GM23248 (cell line): ENCODE measurements at places on chromosomes 4 and X. TPM values are rescaled to one million over a fixed set of nuclear protein-coding genes. Genes with fewer than 3 reads are reported as not detected.

Gene IL2
- total RNA-seq: not detected in 2 replicates

- DNase-seq: no peak
These were observed 121.3 kb downstream of the GPR143 start for GRCh38 chrX:9644335-9644734.

Gene CDKL5
- 2.0 and 3.0 TPM in 2 replicates for total RNA-seq

DNA sequence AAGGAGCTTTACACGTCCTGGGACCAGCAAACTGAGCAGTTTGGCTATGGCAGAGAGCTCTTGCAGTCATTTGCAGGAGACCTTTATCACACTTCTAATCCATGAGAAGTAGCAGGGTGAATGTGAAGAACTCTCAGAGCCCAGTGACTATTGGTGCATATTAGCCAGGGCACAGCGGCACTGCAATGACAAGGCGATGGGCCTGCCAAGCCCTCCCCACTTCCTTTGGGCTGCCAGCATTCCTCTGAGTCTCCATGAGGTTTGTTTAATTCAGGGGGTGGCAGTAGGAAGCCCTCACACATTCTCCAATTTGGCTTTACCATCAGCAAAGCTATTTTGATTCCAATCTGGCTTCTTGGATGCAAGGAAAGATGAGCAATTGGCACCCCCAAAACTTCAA, 79.2 kb upstream of the TSPAN7 start:
- no peak for DNase-seq

Gene GIMD1
- not detected in 2 replicates for total RNA-seq

- DNase-seq: peak; percentile 93
These were observed 13.8 kb upstream of the SMS start for GRCh38 chrX:21926527-21927278.

GRCh38 chrX:34849371-34849770, 93.2 kb upstream of the FAM47B start:
- peak; percentile 67 for DNase-seq

DNA sequence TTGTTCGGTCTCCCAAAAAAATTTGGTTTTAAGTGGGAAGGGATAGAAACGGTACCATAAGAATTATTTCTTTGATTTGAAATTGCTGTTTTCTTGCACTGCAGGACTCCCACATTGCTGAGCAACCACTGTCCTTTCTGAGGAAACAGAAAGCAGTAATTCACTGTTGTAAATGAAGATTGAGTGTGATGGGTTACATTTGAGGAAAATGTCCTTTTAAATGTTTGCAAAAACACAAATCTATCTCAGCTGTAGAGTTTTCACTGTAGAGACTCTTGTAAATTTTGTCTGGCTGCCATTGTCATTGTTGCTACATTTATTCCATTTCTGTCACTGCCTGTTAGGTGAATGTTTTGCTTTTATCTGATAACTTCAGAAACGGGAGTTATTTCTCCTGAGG, 105.2 kb downstream of the FRAS1 start:
- no peak for DNase-seq

Gene NUP62CL
- not detected in 2 replicates for total RNA-seq

Gene CHM
- 19.8 and 22.5 TPM in 2 replicates for total RNA-seq

GRCh38 chrX:9184211-9184610, 150.3 kb upstream of the FAM9B start:
- DNase-seq: no peak

- DNase-seq: no peak
These were observed 18.6 kb downstream of the FHDC1 start for GRCh38 chr4:152954741-152955140.

DNA sequence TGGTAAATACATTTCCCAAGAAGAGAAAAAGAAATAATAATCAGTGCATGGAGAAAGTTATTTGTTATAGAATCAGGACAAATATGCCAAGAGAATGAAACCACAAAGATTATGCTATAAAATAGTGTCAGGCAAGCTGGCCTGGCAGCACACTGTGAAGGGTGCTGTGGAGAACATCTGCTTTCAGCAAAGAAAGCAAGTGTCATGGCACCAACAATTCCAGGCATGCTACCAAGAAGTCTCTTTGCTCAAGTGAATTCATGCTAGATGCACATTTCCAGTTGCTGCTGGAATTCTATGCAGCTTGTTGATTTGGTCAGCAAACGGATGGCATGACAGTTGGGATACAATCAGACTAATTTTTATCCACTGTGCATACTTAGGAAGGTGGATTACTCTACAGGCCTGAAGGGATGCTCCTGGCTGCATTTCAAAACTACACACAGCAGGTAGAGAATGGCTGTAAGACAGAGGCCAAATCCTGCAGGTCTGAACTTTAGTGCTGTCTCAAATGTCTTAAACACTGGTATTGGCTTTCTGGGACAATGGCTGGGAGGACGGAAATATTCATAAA, 154.6 kb upstream of the FAT1 start:
- no peak for DNase-seq

Gene BTC
- not detected in 2 replicates for total RNA-seq

DNA sequence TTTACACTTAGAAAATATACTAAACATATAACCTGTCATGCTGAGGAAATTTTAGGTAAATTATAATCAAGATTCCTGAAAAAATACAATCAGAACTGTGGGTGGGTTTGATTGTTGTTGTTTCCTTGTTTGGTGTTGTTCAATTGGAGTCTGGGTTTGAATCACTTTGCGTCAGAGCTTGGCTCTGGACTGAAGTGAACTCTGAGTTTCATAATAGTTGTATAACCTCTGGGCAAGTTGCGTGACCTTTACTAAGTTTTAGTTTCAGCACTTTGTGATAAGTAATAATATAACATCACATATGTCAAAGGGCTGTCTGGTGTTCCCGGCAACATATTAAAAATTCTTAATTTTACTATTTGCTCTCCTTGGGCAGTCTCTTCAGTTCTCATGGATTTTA, 758.1 kb downstream of the RAPGEF2 start:
- no peak for DNase-seq

Gene NPNT
- total RNA-seq: not detected in 2 replicates

Gene NDP
- total RNA-seq: 0.13 and 0.22 TPM in 2 replicates

GRCh38 chr4:186109245-186109644, 4.7 kb downstream of the FAM149A start:
- DNase-seq: no peak

DNA sequence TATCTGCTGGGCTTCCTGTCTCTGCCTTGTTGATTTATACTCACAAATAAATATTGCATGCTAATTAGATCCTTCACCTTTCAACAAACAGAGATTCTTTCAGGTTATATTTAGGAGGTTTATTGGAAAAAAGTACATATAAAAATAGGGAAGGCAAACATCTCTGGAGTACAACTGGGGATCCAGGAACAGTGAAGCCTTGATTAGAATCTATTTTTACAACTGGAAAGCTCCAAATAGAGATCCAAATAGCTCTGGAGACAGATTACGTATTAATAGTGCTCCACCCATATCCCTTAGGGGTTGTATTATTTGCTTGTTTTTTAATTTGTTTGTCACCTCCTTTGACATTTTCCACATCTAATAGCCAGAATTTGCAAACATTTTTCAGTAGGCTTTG, 46.9 kb upstream of the MAP9 start:
- DNase-seq: no peak

DNA sequence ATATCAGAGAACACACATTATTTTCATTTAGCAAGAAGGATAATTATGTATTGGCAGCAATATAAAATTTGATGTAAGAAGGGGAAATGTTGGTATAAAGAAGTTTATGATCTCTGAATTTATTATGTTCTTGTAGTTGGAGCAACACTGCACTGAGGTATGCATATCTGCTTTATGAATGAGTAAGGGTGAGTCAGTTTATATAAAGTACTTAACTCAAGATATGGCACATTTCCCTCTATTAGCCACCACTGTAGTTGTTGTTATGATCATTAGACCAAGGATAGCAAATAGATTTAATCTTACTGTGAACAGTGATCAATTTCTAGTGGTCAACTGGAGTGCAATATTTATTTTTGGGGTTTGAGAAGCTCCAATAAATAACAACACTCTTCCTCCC, 66.6 kb downstream of the SNX25 start:
- DNase-seq: peak; percentile 75

Gene MAGEA11
- total RNA-seq: not detected in 2 replicates

DNA sequence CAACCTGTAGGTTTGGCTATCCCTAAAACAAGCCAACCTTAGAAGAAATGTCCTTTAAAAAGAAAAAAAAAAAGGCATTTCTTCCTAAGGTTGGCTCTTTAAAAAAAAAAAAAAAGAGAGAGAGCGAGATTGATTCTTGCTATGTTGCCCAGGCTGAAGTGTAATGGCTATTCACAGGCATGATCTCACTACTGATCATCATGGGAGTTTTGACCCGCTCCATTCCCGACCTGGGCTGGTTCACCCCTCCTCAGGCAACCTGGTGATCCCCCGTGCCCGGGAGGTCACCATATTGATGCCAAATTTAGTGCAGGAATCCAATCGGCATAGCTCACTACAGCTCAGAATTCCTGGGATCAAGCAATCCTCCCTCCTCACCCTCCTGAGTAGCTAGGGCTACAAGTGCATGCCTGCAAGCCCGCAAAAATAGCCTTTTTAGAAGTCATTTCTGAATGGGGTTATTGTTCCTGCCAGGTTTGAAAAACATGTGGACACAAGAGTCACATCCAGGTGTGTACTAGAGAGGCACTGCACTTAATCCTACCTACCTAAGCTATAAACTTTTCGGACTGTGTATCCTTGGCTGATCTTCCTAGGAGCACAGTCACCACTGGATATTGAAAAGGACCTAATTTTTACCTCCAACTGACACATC, 61.4 kb upstream of the ZCCHC13 start:
- DNase-seq: no peak

DNA sequence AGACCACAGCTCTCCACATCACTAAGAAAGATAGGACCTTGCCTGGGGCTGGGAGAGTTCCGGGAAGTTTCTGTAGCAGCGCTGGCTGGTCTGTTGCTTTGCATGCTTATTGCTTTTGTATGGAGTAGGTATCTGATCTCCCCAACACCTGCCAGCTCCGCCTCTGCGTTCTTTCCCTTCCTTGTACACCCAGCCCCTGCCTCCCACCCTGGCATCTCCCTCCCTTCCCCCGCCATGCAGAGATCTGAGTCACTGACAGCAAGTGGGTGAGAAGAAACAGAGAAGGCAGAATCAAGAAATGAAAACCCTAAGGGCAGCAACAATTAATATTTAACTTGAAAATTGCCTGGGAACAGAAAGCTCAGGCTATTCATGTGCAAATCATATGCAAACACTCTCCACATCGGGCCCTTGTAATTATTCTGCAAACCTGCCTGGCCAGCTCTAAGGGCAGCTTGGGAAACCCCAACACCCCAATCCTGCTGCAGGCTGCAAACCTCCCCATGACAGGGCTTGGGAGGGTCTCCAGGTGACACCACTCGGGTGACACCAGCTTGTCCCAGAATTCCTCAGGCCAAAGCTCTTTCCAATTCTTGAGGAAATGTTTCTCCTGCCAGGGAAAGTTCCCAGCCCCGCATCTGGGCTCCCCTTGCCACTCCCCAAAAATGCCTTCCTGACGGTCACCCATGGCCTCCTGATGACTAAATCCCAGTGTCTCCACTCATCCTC, 257.2 kb downstream of the FBXW7 start:
- no peak for DNase-seq

Gene ASB5
- total RNA-seq: 0.25 TPM in 1 of 2 replicates, not detected in the other

Gene FAM9C
- not detected in 2 replicates for total RNA-seq

- DNase-seq: peak; percentile 61
These were observed 2.8 kb downstream of the STAG2 start for GRCh38 chrX:123964156-123964834.

Gene ETDB
- total RNA-seq: not detected in 2 replicates

GRCh38 chrX:20988118-20988517, 386.1 kb upstream of the CNKSR2 start:
- peak; percentile 40 for DNase-seq

Gene SLC38A5
- 34.5 and 35.3 TPM in 2 replicates for total RNA-seq

DNA sequence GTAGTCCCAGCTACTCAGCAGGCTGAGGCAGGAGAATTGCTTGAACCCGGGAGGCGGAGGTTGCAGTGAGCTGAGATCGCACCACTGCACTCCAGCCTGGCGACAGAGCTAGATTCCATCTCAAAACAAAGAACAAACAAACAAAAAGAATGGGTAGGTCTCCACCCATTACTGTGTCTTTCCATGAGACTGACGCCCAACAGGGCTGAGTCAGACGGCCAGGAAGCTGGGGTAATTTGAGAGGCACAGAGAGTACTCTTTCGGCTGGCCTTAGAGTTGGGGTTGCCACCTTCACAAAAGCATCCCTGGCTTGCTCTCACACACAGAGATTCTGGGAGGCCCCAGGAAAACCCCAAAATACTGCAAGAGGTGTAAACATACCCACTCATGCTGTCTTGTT, 72.0 kb upstream of the DHRSX start:
- peak; percentile 74 for DNase-seq

Gene PNMA5
- total RNA-seq: not detected in 2 replicates

Gene PPARGC1A
- total RNA-seq: not detected in 2 replicates

- no peak for DNase-seq
These were observed 18.0 kb downstream of the DOK7 start for GRCh38 chr4:3481113-3481531.

Gene FHDC1
- 0.22 and 0.25 TPM in 2 replicates for total RNA-seq

Gene LRBA
- 15.7 and 17.8 TPM in 2 replicates for total RNA-seq

- peak; percentile 57 for DNase-seq
These were observed 22.5 kb downstream of the MID1 start for GRCh38 chrX:10597871-10598270.

Gene PPP2R2C
- total RNA-seq: not detected in 2 replicates

DNA sequence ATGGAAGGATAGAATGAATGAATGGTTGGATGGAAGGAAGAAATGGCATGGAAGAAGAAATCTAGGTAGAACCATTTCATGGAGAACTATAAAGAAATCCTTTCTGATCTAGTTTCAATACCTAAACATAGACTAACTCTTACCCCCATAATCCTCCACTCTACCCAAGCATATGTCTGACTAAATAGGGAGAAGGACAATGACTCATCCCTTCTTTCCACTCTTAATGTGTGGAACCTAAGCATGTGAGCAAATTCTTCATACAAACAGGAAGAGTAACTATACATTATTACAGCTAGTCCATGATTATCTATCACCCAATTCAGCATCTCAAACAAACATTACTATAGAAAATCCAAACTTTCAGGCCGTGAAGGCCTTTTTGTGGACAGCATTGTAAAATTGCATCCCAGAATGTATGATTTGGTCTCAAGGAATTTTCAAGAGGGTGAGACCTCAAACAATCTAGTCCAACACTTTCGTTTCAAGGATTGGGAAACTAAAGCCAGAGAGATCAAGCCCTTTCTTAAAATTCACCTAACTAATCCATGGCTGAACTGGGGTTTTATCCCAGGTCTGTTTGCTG, 11.2 kb downstream of the C1QTNF7 start:
- DNase-seq: peak; percentile 54
